NCI-H187 treated with DMSO at 0.1 percent for 48 hours (cell line): ENCODE measurements at places on chromosomes 16 and 17.

GRCh38 chr16:73048292-73049080 is 558 bp upstream of the ZFHX3 start:
- no peak for DNase-seq

GRCh38 chr17:9309216-9309615 is 266.4 kb downstream of the STX8 start:
- DNase-seq, result no peak

- no peak for DNase-seq
Measured at GRCh38 chr17:37017404-37017803, 68.7 kb downstream of the AATF start.

DNA sequence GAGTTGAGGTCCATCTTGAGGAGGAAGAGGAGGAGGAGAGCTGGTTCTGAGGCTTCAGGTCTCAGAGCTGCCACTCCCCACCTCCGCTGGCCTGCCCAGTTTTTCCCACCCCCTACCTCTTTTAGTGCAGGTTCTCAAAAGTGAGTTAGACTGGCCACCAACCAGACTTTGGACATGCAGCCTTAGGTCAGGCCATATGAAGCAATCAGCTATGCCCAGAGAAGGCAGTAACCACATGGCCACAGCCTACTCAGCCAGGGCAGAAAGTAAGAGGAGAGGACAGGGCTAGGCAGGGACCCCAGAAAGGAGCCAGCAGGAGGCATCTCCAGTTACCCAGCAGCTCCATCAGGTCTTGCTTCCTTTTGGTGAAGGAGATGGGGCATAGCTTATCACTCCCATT is 9.0 kb downstream of the MYO15A start:
- no peak for DNase-seq

DNA sequence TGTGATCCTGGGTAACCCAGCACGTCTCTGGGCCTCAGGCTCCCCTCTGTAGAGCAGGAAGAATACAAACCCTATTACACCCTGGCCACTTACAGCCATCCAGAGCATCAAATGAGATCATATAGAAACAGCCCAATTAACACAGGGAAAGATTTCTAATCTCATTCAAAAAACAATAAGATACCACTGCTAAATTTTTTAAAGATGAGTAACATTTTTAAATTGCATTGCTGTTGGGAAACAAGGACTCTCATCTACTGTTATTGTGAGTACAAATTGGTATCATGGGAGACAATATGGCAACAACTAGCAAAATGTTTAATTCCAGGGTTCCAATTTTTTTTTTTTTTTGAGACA is 41.1 kb downstream of the SRL start:
- DNase-seq, result no peak

- no peak for DNase-seq
Measured at GRCh38 chr16:30663038-30663437, 4.8 kb downstream of the FBRS start.

DNA sequence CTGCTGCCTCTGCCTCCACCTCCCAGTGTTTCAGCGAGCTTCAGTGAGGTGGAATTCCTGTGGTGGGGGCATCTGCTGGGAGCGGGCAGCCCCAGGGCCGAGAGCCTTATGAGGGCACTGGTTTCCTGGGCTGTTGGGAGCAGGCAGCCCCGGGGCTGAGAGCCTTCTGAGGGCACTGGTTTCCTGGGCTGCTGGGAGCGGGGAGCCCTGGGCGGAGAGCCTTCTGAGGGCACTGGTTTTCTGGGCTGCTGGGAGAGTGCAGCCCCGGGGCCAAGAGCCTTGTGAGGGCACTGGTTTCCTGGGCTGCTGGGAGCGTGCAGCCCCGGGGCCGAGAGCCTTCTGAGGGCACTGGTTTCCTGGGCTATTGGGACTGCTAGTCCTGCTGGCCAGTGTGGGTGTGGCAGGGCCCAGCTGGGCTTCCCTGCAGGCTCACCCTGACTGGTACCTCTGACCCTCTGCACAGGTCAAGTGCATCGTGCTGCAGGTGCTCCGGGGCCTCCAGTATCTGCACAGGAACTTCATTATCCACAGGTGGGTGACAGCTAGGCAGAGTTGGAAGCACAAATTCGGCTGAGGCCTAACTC is 5.6 kb downstream of the CDK10 start:
- DNase-seq, result no peak

GRCh38 chr17:74125156-74125555 is 78.3 kb upstream of the RPL38 start:
- DNase-seq, result no peak
